ENCODE measurements at places on chromosomes 13 and 19.

GRCh38 chr19:35142606-35143230 lies 337 bp upstream of the FXYD7 start:
- DNase-seq: peak; percentile 52

- no peak for DNase-seq
Observed at GRCh38 chr19:56217039-56217949, 15.2 kb downstream of the ZSCAN5C start.

- no peak for DNase-seq
Observed at GRCh38 chr13:49319551-49319950, 71.8 kb downstream of the CDADC1 start.

- no peak for DNase-seq
Observed at GRCh38 chr19:4538601-4538954, 1.3 kb downstream of the LRG1 start.

DNA sequence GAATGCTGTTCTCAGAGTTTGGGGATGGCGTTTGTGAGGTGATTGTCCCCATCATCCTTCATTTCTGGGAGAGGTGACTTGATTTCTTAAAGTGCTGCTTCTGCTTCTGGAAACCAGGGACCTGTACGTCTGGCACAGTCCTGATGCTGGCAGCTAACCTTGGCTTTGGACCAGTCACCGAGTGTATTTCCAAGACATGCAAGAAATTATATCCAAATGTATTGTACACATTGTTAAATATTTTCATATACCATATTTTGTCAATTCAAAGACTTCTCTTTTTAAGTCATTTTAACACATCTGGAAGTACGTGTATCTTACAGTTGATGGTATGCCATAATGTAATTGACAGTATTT lies 97.4 kb downstream of the ARHGEF7 start:
- DNase-seq: no peak

DNA sequence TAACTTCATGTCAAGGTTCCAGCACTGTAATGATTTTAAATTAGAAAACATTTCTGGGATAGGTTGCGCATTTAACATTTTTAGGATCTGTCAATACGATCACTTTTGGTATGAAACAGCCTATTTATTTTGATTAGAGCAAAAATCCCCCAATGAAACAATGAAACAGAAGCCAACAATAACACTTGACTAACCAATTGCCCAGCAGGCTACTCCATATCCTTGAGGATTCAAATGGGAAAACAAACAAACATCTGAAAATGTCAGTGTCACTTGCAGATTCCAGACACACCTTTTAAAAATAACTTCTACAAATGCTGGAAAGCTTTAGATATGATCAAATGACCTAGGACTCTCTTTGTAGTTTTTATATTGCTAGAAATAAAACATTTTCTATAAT lies 1412.5 kb upstream of the PRR20A start:
- no peak for DNase-seq

DNA sequence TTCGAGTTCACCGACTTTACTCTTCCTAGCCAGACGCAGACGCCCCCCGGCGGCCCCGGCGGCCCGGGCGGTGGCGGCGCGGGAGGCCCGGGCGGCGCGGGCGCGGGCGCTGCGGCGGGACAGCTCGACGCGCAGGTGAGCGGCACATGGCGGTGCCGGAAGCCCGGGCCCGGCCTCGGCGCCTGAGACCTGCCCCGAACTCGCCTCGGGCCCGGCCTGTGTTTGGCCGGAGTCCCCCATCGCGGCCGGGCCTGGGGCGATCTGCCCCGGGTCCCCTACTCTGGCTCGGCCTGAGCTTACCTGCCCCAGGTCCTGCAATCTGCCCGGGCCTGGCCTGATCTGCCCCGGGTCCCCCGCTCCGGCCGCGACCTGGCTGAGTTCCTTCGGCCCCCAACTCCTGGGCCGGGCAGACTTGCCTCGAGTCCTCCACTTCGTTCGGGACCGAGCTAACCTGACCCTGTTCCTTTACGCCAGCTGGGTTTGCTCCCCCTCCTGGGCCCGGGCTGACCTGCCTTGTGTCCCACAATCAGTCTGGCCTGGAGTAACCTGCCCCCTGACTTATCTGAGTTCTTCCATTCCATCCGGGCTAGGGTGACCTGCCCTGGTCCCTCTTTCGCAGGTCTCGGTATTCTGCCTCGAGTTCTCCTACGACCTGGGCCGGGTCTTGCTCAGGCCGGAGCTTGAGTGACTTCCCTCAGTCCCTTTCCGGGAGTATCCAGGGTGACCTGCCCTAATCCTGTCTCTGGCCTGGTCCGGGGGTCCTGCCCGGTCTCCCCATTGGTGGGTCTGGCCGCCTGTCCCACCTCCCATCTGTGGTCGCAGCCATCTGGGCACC lies 764 bp downstream of the UPF1 start:
- DNase-seq: no peak

DNA sequence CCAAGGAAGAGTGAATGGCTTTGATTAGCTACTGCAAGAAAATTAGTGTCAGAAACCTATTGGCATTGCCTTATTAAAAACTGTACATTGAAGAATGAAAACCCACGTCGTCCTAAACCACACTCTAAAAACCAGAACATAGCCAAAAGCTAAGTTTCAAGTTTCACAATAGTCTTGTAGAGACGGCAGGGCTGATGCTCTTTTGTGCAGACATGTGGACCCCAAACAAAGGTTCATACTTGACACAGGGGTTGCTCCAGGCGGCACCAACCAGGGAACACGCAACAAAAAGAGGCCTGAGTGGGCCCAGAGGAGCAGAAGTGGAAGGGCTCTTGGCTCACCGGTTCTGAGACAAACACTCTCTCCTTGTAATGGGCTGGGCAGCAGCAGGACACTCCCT lies 28.6 kb upstream of the MIR17HG start:
- no peak for DNase-seq

- no peak for DNase-seq
Observed at GRCh38 chr13:29852472-29853054, 2.1 kb upstream of the UBL3 start.

GRCh38 chr13:101474419-101474957 lies 22.0 kb downstream of the ITGBL1 start:
- DNase-seq: no peak

DNA sequence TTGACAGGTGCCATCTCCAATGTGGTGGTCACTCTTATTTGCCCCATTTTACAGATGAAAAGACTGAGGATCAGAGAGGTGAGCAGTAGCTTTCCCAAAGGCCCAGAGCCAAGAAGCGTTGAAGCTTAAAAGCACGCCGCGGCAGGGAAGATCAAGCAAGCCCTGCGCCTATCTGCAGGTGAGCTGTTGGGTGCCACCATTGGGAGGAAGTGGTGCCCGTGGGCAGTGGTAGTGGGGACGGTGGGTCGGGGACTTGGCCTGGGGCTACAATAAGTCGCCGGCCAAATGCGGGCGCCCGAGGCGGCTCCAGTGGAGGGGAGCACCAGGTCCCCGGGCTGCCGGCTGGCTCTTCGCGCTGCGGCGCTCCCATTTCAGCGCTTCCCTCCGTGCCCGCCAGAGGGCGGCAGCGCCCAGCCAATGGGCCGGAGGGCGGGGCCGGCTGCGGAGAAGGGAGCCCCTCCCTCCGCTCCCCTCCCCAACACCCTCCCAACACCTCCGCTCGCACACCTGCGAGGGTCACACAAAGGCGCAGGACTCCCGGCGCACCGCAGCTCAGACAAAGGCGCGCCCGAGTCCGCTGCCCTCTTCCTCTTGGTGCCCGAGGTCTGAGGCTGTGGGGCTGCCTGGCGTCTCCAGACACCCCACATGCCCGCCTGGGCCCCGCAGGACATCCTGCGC lies 744 bp upstream of the POU2F2 start:
- peak; percentile 71 for DNase-seq

DNA sequence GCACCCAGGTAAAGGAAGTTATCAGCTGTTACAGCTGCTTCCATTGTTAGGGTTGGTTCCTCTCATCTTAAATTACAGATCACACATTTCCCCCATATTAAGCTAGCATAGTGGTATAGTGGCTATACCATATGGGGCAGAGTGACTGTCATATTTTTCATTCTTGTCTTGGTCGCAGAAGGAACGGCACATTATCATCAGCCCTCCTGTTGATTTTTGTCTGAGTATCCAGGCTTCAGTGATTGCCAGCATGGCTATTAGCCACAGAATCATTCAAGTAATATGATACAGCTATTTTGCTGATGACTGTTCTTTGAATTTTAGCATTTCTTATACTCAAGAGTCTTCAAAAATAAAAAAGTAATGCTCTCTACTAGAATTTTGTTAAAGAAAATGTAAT lies 240.9 kb downstream of the LIG4 start:
- no peak for DNase-seq

GRCh38 chr19:40671404-40671803 lies 19.0 kb downstream of the NUMBL start:
- DNase-seq: no peak

DNA sequence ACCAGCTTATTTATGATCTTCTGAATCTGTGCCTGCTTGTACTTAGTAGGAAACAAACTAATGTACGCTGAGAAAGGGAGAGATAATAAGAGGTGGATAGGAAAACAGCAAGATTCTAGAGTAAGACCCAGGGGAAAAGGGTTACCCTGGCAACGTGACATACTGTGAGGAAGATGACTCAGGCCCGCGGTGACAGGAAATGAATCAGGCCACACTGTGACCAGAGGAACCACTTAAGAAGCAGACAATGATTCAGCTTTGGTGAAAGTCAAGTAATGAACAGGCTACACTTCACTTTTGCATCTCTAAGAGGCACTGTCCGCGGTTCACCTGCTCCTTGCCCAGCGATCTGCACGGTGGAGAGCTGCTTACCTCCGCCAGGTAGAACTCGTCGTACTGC lies 158.2 kb downstream of the NALCN start:
- DNase-seq: no peak

DNA sequence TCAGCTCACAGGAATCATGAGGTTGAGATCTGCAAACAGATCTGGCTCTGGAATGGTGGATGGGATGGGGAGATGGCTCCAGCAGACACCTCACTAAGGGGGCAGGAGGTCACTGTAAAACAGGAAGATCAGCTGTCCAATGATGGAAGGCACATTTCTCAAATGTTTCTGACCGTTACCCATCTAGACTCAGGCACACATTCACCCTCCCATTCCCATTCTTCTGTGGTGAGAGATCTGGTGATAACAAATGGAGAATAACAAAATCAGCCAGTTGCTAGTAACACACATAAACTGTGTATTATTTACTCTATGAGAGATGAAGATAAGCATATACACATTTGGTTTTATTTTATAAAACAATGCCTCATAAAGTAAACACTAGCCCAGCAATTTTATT lies 235.9 kb downstream of the TSHZ3 start:
- DNase-seq: no peak

DNA sequence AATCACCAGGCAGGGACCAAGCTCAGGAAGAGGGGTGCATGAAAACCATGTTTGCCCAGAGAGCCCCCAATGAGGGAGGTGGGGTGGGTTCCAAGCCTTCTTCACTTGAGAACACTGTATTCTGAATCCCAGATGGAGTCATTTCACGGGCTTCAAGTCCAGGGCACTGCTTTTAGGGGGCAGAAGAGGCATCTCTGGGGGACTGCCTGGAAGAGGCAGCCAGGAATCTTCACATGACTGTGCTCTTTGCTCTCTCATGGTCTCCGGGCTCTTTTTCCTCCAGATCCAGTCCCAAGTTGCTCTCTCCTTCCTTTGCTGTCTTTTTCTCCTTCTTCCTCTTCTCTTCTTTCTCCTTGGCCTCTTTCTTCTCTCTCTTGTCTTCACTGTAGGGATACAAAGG lies 5.7 kb downstream of the SMIM24 start:
- DNase-seq: no peak

GRCh38 chr13:94928127-94928775 lies 215.9 kb upstream of the SOX21 start:
- no peak for DNase-seq

DNA sequence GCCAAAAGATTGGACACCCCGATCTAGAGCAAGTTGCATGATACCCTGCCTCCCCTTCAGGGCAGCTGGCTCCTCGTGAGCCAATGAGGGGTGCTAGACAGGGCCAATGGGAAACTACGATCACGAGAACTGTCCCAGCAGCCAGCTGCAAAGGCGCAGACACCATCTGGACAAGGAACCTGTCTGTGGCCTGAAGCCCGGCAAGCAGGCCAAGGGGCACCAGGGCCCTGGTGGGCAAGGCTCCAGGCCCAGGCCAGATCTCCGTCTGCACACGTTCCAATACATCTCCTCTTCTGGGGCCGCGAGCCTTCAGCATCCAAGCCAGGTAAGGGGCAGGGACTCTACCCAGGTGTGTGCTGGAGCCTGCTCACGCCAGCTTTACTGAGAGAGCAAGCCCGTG lies 20.2 kb downstream of the MED26 start:
- no peak for DNase-seq

DNA sequence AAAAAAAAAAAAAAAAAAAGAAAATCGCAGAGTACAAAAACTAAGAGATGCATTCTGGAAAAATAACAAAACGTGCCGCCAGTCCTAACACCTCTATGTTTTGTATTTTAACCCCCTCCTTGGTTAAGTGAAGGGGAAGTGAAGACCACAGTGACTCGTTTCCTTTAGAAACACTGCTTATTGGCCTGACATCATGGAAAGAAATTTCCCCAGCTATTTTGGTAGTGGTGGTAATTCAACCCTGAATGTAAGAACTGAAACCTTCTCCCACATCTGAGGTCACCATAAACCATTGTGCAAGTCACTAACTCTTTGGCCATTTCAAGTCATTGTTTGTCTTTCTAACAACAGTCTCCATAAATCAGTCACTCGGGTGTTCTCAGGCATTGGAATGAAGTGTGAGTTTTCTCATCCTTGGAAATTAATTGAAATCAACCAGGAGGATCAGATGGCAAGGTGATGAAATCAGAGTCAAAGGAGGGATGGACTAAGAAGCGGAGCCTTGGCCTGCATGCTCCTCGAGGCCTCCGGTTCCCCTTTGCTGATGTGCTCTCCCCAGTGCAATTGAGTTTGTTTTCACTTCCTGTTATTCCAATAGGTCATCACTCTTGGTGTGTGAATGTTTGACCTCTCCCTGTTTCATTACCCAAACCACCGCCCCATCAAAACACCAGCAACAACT lies 443.9 kb downstream of the FGF9 start:
- peak; percentile 1 for DNase-seq

- no peak for DNase-seq
Observed at GRCh38 chr19:48817585-48818124, 6.8 kb upstream of the BCAT2 start.

- peak; percentile 85 for DNase-seq
Observed at GRCh38 chr19:510606-511100, 3.4 kb downstream of the TPGS1 start.

DNA sequence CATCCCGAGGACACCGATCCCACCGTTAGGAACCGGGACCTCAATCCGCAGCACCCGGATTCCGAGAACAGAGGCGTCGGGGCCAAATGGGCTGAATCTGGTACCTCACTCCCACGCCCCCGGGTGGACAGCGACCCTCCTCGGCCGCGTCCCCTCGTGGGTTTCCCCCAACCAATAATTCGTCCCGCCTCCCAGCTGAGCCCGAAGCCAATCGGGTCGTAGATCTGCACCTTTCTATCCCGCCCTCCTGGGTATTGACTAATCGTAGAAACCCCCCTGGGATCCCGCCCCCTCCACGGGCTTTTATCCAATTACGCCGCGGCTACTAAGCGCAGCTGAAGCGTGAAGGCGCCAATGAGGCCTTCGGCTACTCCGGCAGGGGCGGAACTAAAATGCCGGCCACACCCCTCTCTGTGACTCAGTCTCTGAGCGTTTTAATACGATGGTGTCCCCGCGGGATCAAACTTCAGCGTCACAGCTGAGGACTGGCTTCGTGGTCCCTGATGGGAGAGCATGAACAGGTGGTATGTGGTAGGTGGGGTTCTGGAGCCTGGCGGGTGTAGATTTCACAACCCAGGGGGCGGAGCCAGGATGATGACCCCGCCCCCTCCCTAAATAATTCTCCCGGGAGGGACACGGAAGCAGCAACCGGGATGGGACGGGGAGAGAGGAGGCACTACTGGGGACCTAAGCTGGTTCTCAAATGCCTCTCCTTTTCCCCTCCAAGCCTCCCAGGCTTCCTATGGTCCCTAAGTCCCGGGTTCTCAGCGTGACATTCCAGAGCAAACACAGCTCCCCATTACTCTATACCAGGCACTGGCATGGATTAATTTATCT lies at the start of the genes CCDC159 and TMEM205:
TSS of gene CCDC159 (plus strand) at position 416 of the 837 bp plus-strand sequence. CDS start at position 504, 88 bp downstream.
TSS of gene TMEM205 (minus strand) at position 165 of the 837 bp plus-strand sequence. CDS start 649 bp downstream, outside the sequence.
- DNase-seq: peak; percentile 94

All from stimulated activated CD4-positive, alpha-beta T cell treated with anti-CD3 and anti-CD28 coated beads, Interleukin-1b, Interleukin-23, amount 100 ng/mL, for 1 hour (primary cell).